NCI-H1436 treated with DMSO at 0.1 percent for 48 hours (cell line): ENCODE measurements at places on chromosomes 7 and 10.

DNA sequence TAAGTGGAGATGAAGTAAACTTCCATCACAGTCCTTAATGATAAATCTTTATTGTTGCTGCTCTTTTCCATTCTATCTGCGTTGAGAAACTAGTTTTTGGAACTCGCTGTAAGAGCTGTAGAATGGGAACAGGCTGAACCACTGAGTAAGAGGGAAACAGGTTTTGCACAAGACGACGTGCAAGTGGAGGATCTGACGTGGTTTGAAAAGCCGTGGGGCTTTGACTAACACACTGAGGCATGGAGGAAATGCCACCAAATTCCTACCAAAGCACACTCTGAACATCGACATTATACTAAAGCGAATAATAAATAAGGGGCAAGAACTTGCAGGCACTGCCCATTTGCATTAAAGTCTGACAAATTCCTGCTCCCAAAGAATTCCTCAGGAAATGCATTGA, 160.6 kb downstream of the KLF6 start:
- no peak for DNase-seq

GRCh38 chr10:70271996-70272924, 11.5 kb downstream of the NPFFR1 start:
- no peak for DNase-seq

GRCh38 chr7:34343667-34344066, 314.4 kb upstream of the NPSR1 start:
- DNase-seq = no peak

- no peak for DNase-seq
Observed at GRCh38 chr7:88165697-88166096, 54.1 kb downstream of the SRI start.

GRCh38 chr10:112585126-112585525, 138.1 kb downstream of the VTI1A start:
- DNase-seq = no peak

DNA sequence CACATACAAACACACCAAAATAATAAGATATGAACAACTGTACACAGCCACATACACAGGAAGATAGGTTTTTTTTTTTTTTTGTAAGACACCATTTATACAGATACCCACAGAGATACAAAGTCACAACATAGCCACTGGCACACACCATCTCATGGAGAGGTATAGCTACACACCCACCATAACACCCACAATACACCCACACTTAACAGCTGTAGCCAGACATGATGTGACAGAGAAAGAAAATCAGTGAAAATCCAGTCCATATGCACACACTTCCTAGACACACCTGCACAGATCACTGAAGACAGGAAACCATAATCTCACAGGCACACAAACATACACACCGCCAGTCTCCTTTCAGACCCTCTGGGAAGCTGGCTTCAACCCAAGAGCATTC, 62.4 kb upstream of the PAX2 start:
- DNase-seq = no peak

GRCh38 chr10:127698886-127699285, 38.1 kb upstream of the FOXI2 start:
- DNase-seq = no peak

DNA sequence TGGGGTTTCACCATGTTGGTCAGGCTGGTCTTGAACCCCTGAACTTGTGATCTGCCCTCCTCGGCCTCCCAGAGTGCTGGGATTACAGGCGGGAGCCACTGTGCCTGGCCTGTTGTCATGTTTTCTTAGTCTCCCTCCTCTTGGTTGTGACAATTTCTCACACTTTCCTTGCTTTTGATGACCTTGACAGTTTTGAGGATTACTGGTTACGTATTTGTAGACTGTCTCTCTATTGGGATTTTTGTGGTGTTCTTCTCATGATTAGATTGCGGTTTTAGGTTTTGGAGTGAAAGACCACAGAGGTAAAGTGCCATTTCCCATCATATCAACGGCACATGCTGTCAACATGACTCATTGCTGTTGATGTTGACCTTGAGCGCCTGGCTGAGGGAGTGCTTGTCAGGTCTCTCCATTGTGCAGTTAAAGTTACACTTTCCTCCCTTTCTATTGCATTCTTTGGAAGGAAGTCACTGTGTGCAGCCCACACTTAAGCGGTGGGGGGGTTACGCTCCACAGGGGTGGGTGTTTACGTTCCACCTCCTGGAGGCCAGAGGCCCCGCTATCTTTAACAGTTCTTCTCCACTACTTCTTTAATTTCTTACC, 10.8 kb downstream of the NEURL1 start:
- DNase-seq = no peak

GRCh38 chr10:100345570-100346330, 1.3 kb upstream of the SCD start:
- DNase-seq = no peak

GRCh38 chr7:141511676-141512396, 39.4 kb upstream of the AGK start:
- no peak for DNase-seq

GRCh38 chr10:35752469-35753461, 110.7 kb upstream of the FZD8 start:
- DNase-seq = peak; percentile 62

DNA sequence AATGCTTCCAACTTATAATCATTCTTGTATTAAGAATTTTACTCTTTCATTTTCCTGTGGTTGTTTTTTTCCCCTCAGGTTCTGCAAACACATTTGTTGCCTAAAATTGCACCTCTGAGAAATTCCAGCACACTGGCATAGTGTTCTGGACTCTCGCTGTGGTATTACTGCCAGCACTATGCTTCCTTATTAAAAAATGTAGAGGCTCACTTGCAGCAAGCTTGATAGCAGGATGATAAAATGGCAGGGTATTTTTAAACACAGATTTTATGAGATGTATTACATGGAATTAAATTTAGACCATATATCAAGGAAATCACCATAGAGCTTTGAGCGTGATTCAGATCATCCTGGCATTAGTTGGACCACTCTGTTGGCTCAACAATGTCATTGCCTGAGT, 416.7 kb upstream of the AKR1E2 start:
- no peak for DNase-seq

DNA sequence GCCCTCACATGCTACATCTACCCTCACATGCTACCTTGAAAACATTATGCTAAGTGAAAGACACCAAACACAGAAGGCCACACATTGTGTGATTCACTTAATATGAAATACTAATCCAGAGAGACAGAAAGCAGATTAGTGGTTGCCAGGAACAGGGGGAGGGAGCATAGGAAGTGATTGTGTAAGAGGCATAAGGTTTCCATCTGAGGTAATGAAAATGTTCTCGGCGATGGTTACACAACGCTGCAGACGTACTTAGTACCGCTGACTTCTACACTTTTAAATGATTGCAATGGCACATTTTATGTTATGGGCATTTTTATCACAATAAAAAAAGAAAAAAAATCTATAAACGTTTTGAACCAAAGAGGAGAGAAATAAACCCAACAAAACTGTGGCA, 742.3 kb downstream of the TYW1 start:
- DNase-seq = no peak

DNA sequence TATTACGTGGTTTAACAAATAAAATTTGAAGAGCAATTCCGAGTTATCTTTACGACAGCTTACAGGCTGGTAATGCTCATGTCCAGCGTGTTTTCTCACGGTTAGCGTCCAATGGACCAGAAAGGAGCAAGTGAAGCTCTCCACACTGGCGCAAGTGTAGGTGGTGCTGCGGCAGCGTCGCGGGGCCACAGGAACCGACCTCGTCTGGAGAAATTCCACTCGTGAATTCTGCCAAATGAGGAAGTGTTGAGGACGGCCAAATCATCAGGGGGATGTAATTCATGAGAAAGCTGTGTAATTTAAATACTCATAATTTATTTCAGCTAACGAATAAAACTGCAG, 350 bp upstream of the ZNF37A start:
- DNase-seq = no peak

GRCh38 chr7:29199776-29200175, 5.2 kb downstream of the CHN2 start:
- DNase-seq = no peak

GRCh38 chr10:43453266-43453831, 16.4 kb downstream of the ZNF487 start:
- no peak for DNase-seq

DNA sequence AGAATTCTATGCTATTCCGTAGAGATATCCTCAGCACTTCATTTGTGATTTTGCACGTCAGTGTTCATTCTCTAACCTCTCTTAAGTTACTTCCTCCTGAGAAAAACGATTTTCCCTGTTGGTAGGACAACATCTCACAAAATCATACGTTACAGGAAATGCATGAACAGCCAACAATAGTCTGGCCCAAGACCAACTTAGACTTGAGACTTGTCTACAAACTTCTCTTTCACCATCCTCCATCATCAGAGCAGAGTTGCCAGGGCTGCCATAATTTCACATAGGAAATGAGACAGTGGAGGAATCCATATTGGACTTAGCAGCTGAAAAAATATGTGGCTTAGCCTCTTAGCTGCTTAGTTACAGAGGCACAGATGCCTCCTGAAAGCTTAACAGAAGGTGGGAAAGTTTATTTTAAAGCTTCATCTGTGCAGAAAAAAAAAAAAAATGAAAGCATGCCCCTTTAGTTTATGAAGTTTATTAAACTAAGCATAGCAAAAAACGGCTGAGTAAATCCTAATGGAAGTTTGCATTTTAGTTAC, 222.5 kb upstream of the CACNA2D1 start:
- no peak for DNase-seq

GRCh38 chr7:137891016-137891655, 44.4 kb upstream of the DGKI start:
- DNase-seq = no peak

DNA sequence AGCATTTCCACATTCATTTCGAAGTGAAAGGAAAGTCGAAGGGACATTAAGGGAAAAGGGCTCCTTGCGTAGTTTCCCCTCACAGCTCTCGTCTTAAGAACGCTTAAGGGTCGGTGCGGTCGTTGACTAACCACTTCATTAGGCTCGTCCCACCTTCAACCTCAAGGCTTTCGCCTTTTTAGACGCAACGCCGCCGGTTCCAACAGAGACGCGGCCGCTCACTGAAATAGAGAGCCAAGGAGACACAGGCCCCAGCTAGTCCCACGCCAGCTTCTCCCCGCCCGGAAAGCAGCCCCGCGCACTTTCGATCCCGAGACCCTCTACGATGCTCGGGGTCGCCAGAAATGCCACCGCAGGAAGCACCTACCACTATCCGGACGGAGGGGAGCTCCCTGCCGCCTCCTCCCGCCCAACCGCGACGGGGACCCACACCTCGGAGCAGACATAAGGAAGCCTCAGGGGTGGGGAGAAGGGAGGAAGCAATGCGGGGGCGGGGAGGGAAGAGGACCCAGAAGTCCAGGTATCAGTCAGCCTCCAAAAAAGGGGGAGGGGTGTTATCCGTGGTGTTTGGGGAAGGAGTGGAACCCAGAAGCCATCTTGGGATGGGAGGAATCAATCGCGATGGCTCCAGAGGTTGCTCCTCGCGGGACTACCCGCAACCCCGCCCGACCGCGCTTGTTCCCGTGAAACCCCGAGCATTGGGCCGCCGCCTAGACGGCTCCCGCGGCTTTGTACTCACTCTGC, 559 bp downstream of the TRA2A start:
- DNase-seq = no peak

- no peak for DNase-seq
Observed at GRCh38 chr10:92244796-92245195, 46.1 kb downstream of the CPEB3 start.

GRCh38 chr7:130491841-130492522, at the start of gene MEST:
Gene MEST (plus strand): TSS chr7:130492085. CDS start chr7:130492314, 229 bp downstream.
- no peak for DNase-seq

GRCh38 chr10:30178356-30178964, 119.1 kb upstream of the JCAD start:
- DNase-seq = no peak

DNA sequence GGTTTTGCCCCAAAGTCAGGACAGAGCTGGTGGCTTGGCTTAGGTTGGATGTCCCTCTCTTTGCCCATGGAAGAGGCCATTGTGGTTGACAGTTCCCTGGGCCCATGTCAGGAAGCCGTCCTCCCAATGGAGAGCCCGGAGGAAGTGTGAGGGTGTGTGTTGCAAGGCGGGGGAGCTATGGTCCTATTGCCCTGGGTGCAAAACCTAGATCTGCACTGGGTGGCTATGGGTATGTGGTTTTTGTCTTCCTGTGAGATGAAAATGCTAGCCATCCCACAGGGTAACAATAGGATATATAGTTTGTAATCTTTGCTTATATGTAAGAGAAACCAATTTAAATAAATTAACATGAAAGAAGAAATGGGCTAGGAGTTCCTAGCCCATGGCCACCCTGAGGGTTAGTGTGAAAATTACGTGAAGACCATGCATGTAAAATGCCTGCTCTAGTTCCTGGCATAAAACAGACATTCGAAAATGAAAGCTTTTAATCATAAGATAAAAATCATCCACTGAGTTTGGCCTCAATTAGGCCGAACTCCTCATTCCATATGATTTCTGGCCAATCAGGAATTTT, 189.2 kb downstream of the PLPP4 start:
- no peak for DNase-seq

- DNase-seq = no peak
Observed at GRCh38 chr10:95466436-95466835, 94.7 kb downstream of the SORBS1 start.

DNA sequence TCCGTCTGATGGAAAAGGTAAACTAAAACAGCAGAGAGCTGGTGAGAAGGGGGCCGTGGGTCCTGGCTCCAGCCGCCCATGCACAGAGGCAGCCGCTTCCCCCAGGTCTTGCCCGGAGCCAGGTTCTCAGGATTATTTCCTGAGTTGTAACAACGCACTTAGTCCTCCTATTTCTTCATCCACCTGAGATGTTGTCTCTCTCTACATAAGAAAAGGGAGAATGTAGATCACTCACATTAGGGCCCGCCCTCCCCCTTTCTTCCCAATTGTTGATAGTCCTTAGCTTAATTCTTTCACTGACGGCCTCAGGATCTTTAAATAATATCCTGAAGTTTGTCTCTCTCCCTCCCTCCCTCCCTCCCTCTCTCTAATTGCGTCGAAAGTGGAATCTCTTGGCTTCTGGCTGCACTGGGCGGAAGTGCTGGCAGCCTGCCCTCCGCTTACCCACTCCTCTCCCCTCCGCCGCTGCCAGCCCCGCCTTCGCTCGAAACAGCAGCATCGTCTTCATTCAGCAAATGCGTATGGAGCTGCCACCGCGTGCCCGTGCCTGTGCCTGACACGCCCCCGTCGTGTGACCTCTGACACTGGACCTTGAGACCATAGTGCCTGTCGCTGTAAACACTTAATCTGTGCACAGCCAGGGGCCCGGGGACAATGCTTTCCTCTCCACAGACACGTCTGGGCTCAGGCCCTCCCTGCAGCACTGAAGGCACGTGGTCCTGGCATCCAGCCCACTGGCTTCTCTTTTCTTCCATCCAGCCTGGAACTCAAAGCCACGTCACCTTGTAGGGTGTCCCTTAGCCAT, 174.5 kb upstream of the PPP2R2D start:
- no peak for DNase-seq

DNA sequence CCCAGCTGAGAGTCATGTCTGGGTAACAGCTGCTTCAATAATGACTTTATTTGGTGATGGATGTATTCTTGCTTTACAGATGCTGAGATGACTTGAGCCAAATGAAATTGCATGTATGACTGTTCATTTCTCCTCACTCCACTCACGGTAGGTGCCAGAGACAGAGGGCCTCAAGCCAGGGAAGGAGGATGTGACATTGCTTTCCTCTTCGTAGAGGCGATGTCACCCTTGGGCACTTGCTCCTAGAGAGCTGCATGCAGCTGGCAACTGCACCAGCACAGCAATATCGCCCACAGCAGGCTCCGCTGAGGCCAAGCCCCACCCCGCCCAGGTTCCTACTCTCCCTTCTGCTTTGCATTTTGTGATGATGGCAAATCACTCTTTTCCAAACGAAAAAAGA, 116.6 kb upstream of the AOAH start:
- DNase-seq = no peak

GRCh38 chr7:24725554-24726241, 31.6 kb downstream of the GSDME start:
- DNase-seq = no peak

GRCh38 chr7:133419041-133419440, 166.2 kb downstream of the EXOC4 start:
- DNase-seq = no peak
